ENCODE measurements at places on chromosomes 1 and 21.

DNA sequence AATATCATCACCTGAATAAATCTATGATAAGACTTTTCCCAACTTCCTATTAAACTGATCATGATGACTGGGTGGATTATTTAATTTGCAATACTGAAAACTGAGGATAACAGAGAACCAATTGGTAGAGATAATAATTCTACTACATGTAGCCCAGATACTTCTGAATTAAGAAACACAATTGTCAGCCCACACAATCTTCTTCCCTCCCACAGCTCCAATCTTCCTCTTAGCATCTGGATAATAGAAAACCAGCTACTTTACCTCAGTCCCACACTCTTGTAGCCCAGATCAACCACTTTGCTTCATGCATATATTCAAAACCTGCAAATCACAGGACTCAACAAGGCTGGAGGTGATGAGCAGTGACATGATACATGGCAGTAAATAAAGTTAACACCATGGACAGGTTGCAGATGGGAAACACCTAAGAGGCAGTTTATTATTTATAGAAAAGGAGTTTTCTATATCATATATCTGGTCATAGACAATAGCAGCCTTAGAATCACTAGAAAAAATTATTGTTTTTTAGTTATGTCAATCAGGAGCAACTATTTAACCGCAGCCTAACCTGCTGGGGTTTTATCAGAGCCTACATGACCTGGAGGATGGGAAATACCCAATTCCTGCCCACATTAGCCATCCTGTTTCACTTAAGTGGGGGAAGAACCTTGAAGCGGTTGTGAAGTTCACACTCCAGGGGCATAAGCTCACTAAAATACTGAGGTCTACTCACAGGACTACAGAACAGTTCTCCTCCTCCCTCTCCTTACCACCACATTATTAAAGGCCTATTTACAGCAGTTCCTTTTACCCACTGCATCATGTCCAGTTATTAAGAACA lies 16.7 kb downstream of the FRRS1 start:
- DNase-seq: no peak

DNA sequence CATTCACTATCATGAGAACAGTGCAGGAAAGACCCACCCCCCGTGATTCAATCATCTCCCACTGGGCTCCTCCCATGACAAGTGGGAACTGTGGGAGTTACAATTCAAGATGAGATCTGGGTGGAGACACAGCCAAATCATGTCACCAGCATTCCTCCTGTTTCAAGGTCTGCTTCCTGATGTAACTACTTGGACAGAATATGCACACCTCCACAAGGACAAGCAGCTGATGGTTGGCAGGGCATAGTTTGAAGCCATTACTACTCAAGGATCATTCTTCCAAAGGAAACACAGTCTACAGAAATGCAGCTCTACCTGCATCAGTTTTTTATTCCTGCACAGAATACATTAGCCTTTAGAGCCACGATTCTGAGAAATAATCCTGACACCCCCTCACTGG lies 28.5 kb upstream of the RNF2 start:
- no peak for DNase-seq

DNA sequence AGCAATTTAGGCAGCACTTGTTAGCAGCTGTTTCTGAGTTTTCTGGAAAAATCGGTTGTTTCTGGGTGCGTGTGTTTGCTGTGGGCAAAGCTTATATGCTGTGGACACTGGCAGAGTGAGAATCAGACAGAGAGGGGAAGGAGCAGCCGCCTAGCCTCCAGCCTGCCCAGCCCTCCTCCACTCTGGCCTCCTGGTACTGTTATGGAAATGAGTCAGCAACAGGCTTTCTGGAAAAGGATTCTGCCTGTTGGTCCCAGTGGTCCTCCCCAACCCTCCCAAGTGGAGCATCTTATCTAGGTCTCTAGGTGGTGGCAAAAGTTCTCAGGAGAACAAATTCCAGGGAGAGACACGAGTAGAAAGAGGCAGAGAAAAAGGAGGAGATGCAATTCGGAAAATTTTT lies 42.2 kb upstream of the GOLT1A start:
- no peak for DNase-seq

GRCh38 chr1:245258271-245258920 lies 103.6 kb downstream of the KIF26B start:
- no peak for DNase-seq

DNA sequence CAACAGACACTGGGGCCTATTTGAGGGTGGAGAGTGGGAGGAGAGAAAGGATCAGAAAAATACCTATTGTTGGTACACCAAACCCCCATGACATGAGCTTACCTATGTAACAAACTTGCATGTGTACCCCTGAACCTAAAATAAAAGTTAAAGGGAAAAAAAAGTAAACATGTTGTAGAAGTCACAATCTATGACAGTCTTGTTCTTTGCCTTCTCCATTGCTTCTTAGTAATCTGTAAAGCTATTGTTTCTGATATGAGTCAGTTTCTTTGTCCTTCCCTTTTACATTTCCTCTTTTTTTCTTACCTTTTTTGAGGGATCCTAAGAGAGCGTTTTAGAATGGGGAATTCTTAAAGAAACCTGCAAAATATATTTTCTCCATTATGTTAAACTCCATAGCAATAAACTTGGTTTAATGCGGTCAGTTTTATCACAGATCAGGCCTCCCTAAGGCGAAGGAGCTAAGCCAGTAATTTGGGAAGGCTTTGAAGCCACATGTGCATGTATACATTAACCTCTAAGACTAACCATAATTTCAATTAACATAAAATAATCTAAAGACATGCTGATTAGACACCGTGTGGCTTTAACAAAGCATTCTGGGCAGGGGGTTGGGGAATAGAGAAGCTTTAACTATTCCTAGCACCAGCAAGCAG lies 77.8 kb upstream of the C1orf105 start:
- no peak for DNase-seq

DNA sequence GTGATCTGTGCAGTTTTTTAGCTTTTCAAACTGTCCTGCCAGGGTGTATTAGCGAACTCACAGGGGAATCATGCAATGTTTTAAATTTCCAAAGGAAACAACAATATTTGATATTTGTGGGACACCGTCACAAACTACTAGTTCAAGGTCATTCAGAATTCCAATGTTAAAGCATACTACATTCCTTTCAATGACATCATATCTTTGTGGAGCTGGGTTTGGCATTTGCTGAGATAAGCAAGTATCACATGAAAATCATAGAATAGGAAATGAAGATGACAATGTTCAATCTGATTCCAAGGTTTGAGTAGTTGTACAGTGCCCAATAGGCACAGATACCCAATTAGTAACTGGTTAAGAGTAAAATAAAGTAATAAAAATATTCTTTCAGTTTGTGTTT lies 35.6 kb downstream of the NUF2 start:
- no peak for DNase-seq

- peak; percentile 10 for DNase-seq
Measured at GRCh38 chr1:203408486-203409481, 57.9 kb upstream of the FMOD start.

DNA sequence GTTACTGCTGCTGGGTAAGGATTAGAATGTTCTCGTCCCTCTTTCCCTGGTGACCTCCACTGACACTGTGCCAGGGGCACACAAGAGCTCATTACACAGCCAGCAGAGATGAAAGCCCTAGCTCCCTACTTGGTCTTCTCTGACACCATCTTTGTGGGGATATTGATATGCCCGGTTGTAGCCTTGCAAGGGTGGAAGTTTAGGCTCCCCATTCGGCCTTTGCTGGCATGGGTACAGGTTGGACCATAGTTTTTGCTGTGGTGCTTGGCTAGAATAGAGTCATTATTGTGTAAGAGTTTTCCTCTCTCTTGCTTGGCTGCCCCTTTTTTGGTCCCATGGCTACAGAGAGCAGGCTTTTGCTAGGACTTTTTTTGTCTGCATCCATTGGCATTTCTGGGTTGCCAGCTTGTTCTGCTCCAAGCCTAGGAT lies 12.3 kb downstream of the RAB4A start:
- no peak for DNase-seq

GRCh38 chr1:162988869-162989268 lies 80.3 kb upstream of the RGS4 start:
- DNase-seq: no peak

GRCh38 chr1:65467536-65467935 lies 47.1 kb downstream of the LEPR start:
- DNase-seq: no peak

DNA sequence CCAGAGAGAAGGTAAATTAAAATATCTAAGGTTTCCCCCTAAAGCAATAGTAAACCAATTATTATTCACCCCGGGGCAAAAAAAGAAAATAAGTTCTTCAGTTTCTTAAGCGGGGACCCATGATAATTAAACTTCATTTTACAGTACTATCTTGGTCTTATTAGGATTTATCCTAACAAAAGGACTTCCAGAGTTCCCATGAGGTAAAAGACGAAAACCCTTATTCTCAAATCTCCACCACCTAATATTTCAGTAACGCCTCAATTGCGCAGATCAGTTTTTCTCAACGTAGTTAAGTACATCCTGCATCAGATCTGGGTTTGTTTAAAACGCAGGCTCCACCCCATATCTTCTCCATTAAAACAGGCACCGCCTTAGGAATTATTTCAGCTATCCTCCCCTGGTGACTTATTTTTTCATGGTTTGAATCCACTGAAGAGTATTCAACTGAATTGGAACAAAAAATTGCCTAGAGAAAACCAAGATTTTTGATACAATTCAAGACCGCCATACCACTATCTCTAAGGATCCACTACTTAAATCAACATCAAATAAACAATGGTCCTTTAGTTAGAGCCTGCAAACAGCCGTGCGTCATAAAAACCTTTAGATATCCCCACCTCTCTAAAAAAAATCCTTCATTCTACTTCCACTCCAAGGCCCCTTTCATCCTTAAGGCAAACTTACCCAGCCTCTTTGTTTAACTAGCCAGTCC lies 1.7 kb downstream of the MCL1 start:
- DNase-seq: no peak

GRCh38 chr1:246293366-246294121 lies 213.5 kb downstream of the SMYD3 start:
- DNase-seq: no peak

- DNase-seq: no peak
Measured at GRCh38 chr1:245440922-245441321, 286.1 kb downstream of the KIF26B start.

- DNase-seq: no peak
Measured at GRCh38 chr21:34840693-34841092, 171.9 kb downstream of the CLIC6 start.

DNA sequence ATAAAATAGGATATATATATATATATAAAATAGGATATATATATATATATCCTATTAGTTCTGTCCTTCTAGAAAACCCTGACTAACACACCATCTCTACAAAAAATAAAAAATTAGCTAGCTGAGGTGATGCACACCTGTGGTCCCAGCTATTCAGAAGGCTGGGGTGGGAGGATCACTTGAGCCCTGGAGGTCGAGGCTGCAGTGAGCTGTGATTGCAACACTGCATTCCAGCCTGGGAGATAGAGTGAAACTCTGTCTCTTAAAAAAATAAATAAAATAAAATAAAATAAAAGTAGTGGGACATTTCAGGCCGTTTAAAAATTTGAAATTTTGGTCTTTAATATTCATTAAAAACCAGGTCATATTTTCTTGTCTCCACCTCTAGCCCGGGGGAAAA lies 4.2 kb upstream of the RRP1 start:
- DNase-seq: no peak

GRCh38 chr1:39626646-39627045 lies 12.8 kb downstream of the HEYL start:
- no peak for DNase-seq
